ENCODE measurements at places on chromosomes 12 and 14.

- no peak for DNase-seq
Observed at GRCh38 chr14:65229748-65230728, 127.7 kb upstream of the MAX start.

DNA sequence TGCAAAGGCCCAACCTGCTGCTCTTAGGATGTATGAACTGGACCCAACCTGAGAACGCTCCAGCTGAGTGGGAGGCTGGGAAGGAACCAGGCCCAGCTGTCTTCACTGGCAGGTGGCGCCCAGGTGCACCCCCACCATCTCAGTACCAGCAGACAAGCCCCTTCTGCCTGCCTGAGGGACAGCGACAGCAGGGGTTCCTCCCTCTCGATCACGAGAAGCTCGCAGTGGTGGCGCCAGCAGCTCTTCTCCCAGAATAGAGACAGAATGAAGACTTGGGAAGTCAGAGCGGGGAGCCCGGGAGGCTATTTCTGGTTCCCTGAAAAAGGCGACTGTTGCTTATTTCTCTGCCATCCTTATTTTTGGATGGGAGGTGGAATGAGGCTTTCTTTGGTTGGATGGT, 46.5 kb downstream of the CHGA start:
- DNase-seq, result no peak

- DNase-seq, result no peak
Observed at GRCh38 chr12:99138393-99138792, 493.3 kb downstream of the APAF1 start.

DNA sequence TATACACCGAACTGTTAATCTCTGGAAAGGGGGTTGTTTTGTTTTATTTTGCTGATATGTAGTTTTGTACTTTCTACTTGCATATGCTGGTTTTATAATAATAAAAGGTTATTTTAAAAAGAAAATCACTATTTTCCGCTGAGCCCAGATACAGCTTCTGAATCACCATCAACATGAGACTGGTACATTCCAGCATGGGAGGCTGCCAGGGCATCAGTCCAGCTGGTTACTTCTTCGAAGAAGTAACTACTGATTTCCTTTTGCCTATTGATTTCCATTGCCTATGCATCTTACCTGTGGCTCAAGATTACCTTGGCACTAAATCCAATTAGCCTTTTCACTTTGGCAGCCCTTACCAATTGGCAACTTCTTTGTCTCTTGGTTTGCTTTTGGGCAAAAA, 11.7 kb upstream of the OSBPL8 start:
- DNase-seq, result no peak

DNA sequence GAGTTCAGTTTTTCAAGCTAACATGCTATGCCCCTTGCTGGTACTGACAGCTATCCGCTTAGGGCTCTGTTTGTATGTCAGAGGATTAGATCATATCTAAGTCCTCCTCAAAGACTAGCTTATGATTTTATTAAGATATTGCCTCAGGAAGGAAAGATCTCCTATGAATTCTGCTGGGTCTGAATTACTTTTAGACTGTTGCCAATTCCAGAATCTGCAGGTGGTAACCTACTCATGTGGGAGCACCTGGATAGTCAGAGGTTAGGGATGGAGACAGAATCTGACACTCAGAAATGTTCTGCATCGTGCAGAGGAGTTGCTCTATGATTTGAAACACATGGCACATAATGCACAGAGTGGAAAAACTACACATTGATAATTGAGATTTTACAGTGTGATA, 843.4 kb downstream of the SLC6A15 start:
- DNase-seq, result peak; percentile 14

GRCh38 chr12:32400866-32401265, 1.5 kb downstream of the FGD4 start:
- DNase-seq, result no peak

Measured in HS-5 (cell line).